ENCODE measurements at places on chromosomes 1 and 21.

DNA sequence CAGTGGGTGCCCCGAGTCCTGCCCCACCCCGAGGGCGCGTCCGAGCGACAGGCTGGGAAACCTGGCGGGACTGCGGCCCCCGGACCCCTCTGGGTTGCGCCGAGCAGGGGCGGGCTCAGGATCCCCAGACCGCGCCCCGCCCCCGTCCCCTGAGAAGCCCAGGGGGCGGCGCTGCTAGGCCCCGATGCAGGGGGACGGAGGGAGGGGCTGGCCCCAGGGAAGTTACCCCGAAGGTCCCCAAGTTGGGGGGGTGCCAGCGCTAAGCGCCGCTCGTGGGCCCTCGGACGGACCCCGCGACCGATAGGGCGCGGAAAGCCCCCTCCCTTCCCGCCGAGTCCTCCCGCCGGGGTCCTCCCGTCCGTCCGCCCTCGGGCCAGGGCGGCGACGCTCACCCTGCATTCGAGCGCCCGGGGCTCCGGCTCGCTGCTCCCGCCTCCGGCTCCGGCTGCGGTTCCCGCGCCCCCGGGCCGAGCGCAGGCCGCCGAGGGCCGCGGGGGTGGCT is 414 bp downstream of the GPR153 start:
- no peak for DNase-seq

DNA sequence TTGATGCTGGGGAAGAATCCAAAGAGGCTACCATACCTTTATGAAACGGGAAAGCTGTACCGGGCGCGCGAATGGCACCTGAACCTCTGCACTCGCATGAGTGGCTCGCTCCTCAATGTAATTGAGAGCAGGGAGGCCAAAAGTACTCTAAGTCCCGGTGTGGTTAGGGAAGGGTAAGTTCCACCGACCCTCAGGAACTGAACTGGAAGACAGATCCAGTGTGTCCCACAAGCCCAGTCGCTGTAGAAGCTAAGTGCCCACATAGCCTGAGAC is 1.0 kb downstream of the GATAD2B start:
- DNase-seq: peak; percentile 14

- DNase-seq: no peak
Observed at GRCh38 chr1:177593105-177593504, 376.8 kb downstream of the SEC16B start.

DNA sequence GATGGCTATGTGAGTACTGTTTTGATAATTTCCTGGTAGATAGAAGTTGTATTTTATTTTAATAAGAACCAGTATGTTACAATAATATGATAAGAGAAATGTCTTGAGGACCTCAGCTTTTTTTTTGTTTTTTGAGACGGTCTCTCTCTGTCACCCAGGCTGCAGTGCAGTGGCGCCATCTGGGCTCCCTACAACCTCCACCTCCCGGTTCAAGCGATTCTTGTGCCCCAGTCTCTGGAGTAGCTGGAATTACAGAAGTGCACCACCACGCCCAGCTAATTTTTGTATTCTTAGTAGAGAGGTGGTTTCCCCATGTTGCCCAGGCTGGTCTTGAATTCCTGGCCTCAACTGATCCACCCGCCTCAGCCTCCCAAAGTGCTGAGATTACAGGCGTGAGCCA is 968.1 kb upstream of the ADGRL4 start:
- DNase-seq: no peak

DNA sequence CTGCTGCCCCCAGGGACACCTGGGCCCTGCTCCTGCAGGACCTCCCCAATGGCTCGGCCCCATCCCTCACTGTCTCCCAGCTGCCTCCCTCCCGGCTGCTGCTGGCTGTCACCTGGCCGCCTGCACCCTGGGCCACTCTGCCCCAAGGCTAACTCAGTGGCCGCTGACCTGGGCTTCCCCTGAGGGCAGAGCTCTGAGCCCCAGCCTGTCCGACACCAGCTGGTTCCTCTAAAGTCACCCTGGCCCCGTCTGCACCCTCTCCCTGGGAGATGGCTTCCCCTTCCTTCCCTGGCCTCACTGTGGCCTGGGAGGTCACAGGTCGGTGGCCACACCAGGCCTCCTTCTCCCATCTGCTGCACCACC is 15.0 kb downstream of the ITGB2 start:
- no peak for DNase-seq

DNA sequence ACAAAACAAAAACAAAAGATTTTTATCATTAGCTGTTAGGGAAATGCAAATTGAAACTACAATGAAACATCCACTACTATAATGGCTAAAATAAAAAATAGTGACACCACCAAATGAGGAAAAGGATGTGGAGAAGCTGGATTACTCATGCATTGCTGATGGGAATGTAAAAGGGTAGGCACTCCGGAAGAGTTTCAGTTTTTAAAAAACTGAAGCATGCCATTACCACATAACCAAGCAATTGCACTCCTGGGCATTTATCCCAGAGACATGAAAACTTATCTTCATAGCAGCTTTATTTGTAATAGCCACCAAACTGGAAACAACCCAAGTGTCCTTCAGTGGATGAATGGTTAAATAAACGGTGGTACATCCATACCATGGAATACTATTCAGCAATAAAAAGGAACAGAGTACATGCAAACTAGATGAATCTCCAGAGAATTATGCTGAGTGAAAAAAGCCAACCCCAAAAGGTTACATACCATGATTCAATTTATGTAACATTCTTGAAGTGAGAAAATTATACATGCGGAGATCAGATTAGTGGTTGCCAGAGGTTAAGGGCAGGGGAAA is 14.5 kb upstream of the CFAP298 start:
- DNase-seq: no peak

- no peak for DNase-seq
Observed at GRCh38 chr1:59857679-59858354, 43.1 kb downstream of the HOOK1 start.

- no peak for DNase-seq
Observed at GRCh38 chr1:2971101-2971501, 50.2 kb upstream of the ACTRT2 start.

DNA sequence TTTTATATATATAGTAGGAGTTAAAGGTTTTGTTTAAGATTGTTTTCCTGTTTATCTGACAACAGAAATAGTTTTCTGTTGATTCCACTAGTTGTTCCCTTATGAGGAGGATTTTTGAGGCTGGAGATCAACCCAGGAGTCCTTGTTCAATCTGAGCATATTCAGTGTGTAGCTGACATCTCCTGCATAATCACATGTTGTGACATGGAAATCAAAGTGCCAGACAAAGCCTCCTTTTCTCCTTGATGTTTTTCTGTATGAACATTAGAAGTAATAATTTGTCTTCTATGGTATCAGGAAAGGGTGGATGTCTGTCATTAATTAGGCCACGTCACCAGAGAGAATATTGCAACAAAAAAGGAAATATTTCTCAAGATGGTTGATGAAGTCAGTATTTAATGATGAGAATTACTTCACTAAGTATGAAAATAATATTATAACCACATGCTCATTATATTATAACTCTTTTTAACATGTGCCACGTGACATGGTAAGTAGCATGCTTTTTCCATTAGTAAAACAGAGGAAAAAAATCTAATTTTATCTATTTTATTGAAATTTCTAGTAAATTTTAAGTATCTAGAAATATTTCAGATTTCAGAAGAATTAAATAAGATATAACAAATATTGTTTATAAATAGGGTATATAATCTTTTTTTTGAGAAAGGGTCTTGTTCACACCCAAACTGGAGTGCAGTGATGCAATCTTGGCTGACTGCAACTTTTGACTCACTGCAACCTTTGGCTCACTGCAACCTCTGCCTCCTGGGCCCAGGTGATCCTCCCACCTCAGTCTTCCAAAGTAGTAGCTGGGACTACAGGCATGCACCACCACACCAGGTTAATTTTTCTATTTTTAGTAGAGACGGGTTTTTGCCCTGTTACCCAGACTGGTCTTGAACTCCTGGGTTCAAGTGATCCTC is 223.5 kb downstream of the HMCN1 start:
- DNase-seq: no peak

GRCh38 chr1:31503570-31503969 is 72.7 kb upstream of the TINAGL1 start:
- no peak for DNase-seq

GRCh38 chr1:93672477-93673162 is 9.0 kb downstream of the BCAR3 start:
- DNase-seq: no peak
